ENCODE measurements at places on chromosomes 12 and 14.

DNA sequence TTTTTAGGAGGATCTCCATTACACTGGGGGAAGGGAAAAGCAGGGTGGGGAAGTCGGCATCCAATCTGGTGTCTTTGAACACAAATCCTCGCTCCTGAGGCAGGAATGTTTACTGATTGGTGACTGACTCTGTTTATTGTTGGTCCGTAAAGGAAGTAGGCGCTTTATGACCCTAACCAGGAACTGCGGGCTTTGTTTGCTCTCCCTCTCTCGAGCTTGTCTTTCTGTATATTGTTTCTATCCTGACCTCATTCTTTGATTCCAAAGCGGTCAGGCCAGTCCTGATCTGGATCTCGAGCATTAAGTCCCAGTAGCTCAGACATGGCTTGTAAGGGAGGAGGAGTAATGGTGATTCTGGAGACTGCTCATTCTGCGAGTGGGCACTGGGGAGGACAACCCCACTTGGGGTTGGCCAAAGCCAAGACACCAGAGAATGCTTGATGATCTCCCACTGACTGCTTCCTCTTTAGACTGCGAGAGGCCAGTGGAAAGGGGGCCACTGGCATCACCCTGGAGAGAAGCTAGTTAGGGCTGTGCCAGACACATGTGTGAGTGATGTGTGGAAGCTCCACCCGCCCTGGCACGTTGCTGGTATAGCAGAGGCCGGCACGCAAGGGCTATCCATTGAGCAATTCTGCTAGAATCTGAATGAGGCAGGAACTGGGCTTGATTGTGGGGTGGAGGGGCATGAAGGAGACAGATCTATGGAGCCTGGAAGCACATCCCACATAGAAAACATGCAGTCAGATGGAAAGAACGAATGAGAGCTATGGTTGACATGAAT, 194.6 kb downstream of the PAX9 start:
- DNase-seq = no peak

DNA sequence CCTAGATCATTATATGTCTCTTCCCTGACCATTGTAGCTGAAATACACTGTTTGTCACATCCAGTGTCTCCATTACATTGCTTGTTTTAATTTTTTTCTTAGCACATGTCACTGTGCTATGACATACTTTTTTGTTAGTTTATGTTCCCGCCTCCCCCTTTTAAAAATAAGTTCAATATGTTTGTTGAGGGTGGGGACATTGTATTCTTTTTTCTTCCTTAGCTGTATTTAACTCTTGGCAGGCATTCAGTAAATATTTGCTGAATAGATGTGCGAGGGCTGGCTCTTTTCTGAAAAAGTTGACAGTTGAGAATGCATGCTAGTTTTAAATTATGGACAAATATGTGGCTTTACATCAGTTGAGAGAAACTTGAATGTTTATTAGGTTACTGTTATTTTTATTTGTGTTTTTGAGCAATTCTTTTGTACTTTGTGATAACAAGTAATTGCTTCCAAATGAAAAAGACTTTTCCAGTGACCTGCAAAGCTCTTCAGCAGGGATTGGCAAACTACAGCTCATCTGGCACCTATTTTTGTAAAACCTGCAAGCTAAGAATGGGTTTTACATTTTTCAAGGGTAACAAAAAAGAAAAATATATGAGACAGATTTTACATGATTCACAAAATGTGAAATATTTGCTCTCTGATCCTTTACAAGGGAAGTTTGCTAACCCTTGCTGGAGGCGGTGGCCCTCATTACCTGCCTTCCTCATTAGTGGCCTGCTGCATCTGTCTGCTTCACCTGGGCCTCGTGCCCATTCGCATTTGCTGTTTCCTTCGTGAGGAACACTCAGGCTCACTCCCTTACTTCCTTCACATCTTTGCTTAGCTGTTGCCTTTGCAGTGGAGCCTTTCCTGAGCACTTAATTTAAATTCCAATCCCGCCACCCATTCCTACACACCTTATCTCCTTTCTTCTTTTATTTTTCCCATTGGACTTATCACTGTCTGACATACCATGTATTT, 229.4 kb downstream of the ERC1 start:
- no peak for DNase-seq

DNA sequence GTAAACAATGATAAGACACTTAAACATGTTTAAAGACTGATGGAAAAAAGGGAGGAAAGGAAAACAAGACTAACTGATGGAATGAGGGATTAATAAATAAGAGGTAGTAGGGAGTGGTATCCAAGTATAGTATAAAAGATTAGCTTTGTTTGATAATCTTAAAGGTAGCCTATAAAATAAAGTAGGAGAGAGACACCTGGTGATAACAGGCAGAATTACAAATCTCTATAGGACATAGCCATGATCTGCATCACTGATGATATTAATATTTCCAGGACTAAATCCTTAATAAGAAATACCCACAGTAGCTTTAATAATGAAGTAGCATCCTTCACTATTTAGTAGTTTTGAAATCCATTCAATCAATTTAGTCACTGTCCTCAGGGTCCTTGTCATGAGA, 30.4 kb downstream of the DLGAP5 start:
- no peak for DNase-seq

GRCh38 chr12:108305991-108306501, 33.1 kb downstream of the CMKLR1 start:
- no peak for DNase-seq

- DNase-seq = peak; percentile 75
Observed at GRCh38 chr14:69354383-69355153, 43.5 kb downstream of the ERH start.

GRCh38 chr14:96351986-96352385, 11.2 kb downstream of the ATG2B start:
- no peak for DNase-seq
